Stimulated activated CD4-positive, alpha-beta T cell treated with anti-CD3 and anti-CD28 coated beads, TNF-alpha, amount 100 ng/mL, for 48 hours (primary cell): ENCODE measurements at places on chromosomes 6 and 20.

GRCh38 chr6:53494076-53494475 is 50.8 kb downstream of the GCLC start:
- DNase-seq = no peak

DNA sequence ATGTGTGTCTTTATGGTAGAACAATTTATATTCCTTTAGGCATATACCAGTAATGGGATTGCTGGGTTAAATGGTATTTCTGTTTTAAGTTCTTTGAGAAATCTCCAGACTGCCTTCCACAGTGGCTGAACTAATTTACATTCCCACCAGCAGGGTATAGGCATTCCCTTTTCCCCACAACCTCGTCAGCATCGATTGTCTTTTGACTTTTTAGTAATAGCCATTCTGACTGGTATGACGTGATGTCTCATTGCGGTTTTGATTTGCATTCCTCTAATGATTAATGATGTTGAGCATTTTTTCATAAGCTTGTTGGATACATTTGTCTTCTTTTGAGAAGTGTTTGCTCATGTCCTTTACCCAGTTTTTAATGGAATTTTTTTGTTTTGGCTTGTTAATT is 5.3 kb upstream of the TASP1 start:
- no peak for DNase-seq

DNA sequence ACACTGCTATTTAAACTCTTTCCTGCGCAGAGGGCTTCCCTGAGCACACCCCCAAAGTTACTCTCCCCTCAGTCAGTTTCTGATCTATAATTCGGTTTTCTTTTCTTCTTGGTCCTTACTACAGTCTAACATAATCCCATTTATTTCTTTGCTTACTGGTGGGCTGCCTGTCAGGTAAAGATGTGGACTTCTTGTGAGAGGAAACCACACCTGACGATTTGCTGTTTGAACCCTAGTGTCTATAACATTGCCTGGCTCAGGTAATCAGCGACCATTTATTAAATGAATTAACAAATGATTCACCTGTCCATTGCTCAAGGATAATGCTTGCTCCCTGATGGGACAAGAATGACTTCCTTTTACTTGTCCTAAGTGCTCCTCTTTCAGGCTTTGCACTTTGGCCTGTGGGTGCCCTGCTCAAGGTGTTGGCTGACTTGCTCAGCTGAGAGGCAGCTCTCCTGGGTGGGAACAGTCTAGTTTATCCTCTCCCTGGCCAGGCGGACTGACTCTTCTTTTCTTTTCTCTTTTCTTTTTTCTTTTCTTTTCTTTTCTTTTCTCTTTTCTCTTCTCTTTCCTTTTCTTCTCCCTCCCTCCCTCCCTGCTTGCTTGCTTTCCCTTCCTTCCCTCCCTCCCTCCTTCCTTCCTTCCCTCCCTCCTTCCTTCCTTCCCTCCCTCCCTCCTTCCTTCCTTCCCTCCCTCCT is 233.1 kb downstream of the BCAS1 start:
- DNase-seq = no peak

- DNase-seq = no peak
Measured at GRCh38 chr6:83510791-83511190, 1.5 kb upstream of the PRSS35 start.

GRCh38 chr6:159977255-159977903 is 8.5 kb downstream of the IGF2R start:
- DNase-seq = no peak

DNA sequence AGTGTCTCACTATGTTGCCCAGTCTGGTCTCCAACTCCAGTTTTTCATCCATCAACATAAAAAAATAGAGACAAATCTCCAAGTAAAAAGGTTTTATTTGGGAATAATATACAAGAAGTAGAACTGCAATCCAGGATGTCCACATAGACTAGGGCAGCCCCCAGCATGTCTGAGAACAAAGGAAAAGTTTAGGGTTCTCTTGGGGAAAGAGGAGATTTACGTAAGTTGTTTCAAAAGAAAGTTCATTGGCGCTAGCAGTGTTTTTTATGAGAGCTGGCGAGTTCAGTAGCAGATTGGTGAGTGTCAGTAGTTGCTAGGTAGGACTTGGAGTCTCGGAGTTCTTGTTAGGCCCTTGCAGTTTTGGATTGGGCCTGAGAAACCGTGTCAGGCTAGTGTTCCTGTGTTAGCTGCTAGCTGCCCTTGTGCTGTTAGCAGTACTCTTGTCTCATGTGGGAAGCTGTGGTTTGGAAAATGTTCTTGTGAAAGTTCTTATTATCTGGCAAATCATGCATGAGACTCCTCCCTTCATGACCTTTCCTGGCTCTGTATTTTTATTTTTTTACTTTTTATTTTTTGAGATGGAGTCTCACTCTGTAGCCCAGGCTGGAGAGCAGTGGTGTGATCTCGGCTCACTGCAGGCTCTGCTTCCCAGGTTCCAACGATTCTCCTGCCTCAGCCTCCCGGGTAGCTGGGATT is 24.7 kb downstream of the TTLL9 start:
- DNase-seq = no peak

GRCh38 chr6:53524455-53524815 is 20.5 kb downstream of the GCLC start:
- no peak for DNase-seq

- no peak for DNase-seq
Measured at GRCh38 chr6:41273714-41274113, 12.8 kb downstream of the TREM1 start.

DNA sequence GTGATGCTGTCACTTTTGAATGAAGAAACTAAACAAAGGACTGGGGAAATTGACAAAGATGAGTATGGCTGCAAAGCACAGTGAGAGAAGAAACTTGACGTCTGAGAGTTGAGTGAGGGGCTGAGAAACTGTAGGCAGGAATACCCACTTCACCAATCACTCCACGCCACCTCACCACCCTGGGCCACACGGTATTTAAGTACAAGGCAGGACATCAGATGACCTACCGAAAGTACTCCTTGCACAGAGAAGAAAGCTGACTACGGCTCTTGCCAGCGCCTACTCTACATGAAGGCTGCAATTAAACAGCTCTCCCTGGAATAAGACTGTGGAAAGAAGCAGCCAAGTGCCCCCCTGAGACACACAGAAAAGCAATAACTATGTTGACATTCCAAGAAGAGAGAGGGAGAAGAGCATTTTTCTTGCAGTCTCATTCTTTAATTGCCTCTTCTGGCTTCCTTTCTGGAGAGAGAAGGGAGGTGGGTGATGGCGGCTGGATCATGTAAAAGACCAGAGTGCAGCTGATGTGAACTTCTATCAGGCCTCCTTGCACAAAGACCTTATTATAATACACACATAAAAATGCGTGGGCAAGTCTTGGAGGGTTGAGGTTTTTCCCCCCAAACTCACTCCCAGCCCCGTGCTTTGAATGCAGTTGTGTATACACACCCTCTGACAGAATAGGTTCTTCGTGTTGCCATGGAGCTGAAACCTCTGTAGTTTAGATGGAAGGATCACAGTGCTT is 44.6 kb downstream of the HIVEP2 start:
- DNase-seq = no peak

DNA sequence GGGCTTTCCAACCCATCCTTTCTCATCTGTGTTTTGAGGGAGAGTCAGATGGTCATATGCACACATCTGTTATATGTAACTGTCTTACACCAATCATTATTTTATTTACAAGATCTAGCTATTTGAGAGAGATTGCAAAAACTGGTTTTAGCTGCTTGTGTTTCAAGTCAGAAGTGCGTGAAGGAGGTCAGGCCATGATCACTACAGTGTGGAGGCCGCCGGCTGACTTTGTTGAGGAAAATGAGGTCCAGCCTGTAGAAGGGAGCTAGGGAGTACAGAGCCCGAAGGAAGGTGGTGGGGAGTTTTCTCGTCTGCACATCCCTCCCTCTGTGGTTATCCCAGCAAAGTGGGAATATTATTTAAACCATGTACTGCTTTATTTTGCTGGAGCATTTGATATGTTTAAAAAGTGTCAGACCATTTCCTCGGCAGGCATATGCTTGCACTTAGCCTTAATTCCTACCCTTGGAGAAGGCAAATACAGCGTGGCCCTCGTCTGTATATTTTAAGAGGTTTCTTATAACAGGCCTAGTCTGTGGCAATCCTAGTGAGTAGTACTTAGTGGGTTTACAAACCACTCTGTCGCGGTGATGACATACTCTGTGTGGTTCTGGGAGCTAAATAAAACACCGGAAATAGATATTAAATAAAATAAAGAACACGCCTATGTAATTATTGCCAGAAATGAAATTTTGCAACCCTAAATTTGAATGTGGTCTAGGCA is 95.6 kb downstream of the UST start:
- no peak for DNase-seq

- DNase-seq = no peak
Measured at GRCh38 chr6:149833651-149834050, 30.5 kb downstream of the LRP11 start.

GRCh38 chr20:20931024-20931423 is 175.1 kb downstream of the LINC00237 start:
- no peak for DNase-seq

- DNase-seq = no peak
Measured at GRCh38 chr20:16926626-16927430, 178.7 kb downstream of the OTOR start.

GRCh38 chr20:10415013-10415650 is 18.9 kb downstream of the MKKS start:
- no peak for DNase-seq

- no peak for DNase-seq
Measured at GRCh38 chr6:70221025-70221714, 81.7 kb downstream of the COL9A1 start.

GRCh38 chr6:99838607-99839006 is 155.4 kb downstream of the MCHR2 start:
- no peak for DNase-seq

- DNase-seq = no peak
Measured at GRCh38 chr6:30480536-30481156, 8.7 kb upstream of the HLA-E start.

- DNase-seq = no peak
Measured at GRCh38 chr6:128284128-128284527, 236.3 kb downstream of the PTPRK start.

DNA sequence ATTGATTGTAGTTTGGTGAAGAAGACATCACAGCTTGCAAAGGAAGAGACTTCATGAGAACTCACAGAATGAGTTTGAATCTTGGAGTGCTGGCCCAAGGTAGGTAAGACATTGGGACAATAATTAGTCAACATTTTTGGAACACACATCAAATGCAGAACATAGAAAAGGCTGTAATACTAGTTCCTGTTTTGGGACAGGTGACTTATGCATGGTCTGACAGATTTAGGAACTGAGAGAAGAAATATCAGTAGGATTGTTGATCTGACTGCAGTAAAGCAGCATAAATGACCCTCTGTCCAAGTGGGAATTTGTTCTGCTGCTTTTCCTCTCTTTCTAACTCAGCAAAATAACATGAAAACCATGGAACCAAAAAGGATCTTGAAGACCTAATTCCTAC is 102.3 kb upstream of the MAP3K7 start:
- DNase-seq = no peak

DNA sequence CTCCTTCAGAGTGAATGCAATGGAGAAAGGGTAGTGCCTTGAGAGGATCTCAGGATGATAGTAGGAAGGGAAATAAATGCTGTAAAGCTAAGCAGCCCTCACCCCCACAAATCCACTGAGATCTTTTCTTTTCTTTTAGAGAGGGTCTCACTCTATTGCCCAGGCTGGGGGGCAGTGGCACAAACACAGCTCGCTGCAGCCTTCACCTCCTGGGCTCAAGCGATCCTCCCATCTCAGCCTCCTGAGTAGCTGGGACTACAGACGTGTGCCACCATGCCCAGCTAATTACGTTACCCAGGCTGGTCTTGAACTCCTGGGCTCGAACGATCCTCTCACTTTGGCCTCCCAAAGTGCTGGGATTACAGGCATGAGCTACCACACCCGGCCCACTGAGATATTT is 16.0 kb upstream of the AVP start:
- DNase-seq = no peak

DNA sequence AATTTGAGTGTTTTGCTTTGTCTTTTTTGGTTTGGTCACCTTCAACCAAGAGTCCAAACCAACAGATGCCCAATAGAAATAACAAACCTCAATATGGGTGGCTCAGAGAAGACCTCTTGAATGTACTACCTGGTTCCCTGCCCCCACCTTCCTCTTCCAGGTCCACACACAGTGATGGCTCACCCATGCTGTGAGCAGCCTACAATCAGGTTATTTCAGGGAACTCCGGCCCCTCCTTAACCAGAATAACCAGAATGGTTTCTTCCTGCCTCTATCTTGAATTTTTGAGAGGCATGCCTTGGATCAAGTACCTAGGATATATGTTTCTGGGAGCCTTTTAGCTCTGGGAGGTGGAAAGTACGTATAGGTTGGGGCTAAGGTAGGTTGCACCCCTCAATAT is 327.1 kb upstream of the PRDM1 start:
- DNase-seq = no peak
